ENCODE measurements at places on chromosomes 1 and 21.
A peak's percentile ranks its signal among the peaks of the same experiment; 100 is the strongest.

- DNase-seq: no peak
These were observed 154.0 kb downstream of the RHOU start for GRCh38 chr1:228889289-228889688.

DNA sequence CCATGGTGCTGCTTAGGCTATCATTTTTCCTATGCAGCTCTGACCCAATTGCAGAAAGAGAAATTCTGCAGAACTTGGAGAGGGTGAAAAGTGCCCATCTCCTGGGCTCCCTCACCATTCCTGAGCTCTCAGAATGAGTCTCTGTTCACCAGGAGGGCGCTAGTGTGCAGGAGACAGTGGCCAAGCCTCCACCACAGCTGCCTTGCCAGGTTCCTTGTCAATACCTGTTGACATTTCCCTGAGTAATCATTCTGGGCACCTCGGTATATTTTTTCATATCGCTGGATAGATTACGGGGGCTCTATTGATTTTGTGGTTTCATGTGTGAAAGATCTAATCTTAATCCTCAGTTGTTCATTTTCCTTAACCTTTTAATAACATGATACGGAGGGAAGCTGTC is 13.0 kb upstream of the C8B start:
- DNase-seq: no peak

- DNase-seq: no peak
These were observed 439.3 kb downstream of the NEGR1 start for GRCh38 chr1:71843012-71843411.

- no peak for DNase-seq
These were observed 269.7 kb downstream of the DYRK1A start for GRCh38 chr21:37636152-37636860.

- no peak for DNase-seq
These were observed 44.6 kb upstream of the LYST start for GRCh38 chr1:235911300-235911662.

DNA sequence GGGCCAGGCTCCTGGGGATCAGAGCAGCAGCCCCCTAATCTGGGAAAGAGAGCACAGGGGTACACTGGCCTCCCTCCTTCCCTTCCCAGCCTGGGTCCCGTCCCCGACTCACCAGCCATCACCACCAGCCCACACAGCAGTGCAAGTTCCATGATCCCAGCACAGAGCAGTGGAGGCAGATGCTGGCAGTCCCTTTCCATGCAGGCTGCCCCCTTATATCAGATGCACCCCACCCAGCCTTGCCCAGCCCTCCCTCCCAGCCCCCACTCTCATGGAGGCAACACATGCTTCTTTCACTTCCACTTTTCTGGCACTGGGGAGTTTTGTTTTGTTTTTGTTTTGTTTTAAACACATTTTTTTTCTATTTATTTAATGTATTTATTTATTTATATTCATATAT is at the start of gene PLA2G2D:
TSS of gene PLA2G2D (minus strand) at position 190 of the 400 bp plus-strand sequence. CDS start at position 152, 38 bp downstream.
- no peak for DNase-seq

- no peak for DNase-seq
These were observed 1.3 kb downstream of the ARHGAP29 start for GRCh38 chr1:94236013-94236491.

DNA sequence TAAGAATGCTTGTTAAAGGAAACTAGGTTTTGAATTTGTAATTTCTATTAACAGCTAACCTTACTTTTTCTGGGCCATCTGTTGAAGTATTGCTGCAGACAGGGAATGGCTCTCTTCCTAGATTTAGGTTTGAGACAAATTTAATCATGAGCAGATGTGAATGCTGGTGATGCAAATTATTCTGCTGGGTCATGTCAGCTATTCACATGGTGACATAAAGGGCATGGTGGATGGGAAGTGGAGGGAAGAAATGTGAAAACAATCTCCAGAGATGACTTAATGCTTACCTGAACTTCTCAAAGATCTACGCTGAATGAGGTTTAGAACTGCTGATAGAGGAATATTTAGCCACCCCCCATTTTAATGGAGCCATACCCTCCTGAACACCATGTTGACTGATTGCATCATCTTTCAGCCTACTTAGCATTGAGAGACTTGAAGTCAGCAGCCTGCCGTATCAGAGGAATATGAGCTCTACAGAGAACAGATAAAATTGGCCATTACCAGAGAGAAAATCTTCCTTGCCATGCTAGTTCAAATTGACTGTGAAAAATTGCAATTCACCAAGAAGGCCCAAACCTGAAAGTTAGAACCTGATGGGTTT is 138.8 kb downstream of the HHAT start:
- no peak for DNase-seq

DNA sequence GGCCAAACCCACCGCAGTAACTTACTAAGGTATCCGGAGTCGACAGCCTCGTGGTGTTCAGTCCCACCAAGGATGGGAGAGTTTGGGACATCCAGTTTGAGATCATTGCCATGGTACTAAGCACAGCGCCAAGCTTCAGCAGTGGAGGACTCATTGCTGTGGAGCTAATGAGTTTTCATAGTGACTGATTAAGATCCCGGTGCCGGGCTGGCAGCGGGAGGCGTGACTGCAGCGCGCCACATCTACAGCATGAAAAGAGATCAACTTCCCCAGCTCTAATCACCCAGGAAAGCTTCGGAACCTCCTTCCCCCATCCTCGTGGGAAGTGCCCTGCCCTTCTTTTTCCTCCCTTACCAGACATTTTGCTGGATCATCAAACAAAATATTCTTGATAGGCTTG is 149.9 kb downstream of the OLFM3 start:
- no peak for DNase-seq

- DNase-seq: peak; percentile 98
These were observed 31.1 kb upstream of the POFUT2 start for GRCh38 chr21:45318556-45319404.

DNA sequence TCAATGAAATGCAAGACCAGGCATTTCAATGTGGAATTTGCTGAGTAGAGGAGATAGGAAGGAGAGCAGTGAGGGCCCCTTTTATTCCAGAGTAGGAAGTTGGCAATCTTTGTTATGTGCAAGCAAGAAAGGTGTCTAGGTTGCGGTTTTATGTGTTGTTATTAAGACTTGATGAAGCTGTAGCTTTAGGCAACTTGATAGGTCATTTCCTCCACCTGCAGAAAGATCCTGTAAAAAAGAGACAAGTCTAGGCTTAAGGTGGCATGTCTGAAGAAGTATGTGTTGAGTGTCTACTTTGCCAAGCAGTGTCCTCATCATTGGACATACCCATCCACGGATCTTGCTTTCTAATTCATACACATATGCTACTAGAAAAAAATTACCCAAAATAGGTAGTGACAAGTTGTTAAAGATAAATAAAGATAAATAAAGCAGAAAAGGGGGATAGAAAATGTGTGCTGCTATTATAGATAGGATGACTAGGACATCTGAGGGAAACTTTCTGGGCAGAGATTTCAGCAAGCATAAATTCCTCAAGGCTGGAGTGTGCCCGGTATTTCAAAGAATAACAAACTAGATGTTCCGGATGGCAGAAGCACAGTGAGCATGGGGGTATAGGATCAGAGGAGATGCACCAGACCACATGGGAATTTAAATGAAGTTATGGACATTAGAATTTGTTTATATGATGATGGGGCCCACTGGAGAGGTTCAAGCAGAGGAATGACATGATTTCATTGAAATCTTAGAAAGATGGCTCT is 335.0 kb downstream of the TGFB2 start:
- no peak for DNase-seq

GRCh38 chr1:231248778-231249177 is 7.8 kb downstream of the GNPAT start:
- DNase-seq: no peak

- no peak for DNase-seq
These were observed 51.0 kb downstream of the SGIP1 start for GRCh38 chr1:66585002-66585401.

GRCh38 chr1:109133815-109134214 is 19.9 kb downstream of the ELAPOR1 start:
- no peak for DNase-seq

DNA sequence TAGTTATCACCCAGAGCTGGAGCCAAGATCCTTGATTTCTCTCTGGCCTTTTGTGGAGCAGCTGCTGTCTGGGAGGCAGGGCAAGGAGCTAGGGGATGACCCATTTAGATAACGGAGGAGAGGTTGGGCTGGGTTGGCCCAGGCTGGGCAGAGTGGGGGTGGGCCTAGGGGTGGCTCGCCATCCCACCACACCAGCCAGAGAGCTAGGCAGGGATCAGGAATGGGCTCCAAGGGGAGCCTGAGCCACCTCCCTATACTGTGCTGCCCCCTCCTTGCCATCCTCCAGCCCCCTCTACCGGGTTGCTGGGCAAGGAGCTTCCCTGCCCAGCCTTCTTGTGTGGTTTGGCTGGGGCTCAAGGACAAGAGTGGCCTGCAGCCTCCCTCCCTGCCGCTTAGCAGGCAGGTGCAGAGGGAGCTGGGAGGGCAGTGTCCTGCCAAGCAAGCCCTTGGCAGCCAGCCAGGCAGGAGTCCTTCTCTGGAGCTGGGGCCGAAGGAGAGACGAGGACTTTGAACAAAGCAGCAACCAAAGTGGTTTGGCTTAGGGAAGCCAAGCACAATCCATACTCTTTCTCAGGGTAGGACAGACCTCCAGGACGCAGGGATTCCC is 4.1 kb downstream of the NUAK2 start:
- DNase-seq: peak; percentile 54

GRCh38 chr1:41810446-41810845 is 108.3 kb downstream of the HIVEP3 start:
- peak; percentile 35 for DNase-seq

DNA sequence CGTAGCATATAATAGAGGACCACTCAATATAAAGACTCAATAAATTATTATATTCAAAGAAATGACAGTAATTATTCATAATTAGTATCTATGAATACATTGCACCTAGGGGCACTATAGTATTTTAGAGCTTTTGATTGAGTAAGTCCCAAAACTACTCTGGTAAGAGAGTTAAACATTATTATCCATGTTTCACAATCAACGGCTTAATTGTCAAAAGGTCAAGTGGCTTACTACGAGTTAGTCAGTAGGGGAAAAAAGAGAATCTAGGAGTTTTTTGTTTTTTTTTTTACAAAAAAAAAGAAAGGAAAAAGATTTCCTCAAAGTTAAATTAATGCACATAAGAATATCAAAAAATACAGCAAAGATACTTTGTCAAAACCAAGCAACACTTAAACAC is 20.4 kb upstream of the LAMC1 start:
- DNase-seq: no peak

DNA sequence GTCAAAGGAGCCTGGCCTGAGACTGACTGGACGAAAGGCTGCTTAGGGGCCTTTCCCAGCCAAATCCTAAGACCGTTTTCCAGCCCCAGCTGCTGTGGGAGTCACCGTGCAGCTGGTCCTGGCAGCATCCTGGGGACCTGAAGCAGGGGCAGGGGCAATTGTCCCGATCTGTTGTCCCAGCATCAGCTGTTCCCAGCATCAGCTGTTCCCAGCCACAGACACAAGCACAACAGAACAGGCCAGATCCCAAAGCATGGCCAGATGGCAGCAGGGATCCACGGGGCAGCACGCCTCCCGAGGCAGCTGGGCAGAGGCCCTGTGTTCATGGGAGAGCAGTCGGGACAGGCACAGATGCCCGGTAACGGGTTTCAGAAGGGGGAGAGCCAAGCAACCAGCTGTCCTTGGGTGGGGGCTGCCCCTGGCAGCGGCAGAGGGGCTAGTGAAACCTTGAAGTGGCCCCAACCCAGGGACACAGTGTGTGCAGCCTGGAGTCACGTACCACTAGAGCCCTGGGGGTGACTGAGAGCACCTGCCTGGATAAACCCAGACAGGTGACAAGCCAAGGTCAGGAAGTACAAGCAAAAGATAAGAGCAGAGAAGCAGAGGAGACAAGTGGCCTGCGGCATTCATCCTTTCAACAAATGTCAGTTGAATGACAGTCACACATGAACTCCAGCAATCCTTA is 13.3 kb downstream of the CELA2B start:
- no peak for DNase-seq

GRCh38 chr1:9207715-9208114 is 26.9 kb upstream of the H6PD start:
- DNase-seq: no peak

DNA sequence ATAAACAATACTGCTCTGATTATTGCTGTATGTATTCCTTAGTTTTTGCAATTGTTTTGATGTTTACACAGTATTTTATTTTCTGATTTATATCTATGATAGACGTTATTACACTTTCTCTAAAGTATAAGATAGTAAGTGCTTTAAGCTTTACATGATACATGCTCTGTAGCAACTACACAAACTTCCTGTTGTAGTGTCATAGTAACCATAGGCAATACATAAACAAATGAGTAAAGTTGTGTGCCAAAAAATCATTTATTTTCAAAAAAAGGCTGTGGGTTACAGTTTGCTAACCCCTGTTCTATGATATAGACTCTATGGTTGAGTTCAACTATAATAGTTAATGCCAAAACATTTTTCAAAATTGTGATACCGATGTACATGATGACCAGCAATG is 1156.4 kb downstream of the AMY1C start:
- DNase-seq: no peak

DNA sequence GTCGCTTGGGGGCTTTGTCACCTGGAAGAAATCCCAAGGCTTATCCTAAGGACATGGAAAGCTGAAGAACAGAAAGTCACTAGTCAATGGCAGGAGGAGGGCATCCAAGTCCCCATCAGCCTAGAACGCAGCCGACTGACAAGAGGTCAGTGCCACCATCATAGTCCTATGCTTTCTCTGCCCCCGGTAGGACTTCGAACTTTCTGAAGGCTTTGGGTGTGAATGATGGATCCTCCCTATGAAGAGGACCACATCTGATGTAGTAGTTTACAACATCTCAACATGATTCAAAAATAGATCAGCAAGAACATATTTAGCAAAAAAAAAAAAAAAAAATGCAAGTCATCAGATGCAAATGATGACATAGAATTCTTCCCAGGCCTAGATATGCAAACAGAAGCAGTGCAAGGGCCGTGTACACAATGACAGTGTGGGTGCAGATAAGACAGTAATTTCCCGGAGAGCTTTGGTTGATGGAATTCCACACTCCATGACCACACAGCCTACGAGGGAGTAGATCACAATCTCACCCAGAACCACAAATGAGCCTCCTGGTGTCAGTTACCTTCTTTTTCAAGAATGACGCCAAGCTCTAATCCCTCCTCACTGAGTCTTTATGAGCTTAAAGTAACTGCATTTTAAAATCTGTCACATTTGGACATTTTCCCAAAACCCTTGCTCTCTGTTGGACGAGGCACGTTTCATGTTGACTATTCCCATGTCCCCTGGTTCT is 88.2 kb downstream of the PSMG1 start:
- no peak for DNase-seq

DNA sequence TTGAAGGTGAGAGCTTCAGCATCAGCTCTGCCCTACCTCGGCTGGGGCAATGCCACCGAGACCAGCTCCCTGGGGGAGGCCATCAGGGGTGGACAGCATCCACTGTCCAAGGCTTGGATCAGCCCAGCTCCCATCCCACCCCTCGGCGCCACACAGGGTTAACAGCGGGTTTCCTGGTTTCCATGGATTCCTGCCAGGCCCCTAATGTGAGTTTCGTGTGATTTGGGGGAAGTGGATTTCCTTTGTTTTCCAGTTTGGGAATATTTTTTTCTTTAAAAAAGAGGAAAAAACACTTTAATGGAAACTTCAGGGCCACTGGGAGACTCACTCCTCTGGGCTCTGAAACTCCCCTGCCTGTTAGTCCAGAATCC is 34.3 kb downstream of the CASZ1 start:
- no peak for DNase-seq

GRCh38 chr1:100292711-100293110 is 26.7 kb downstream of the RTCA start:
- no peak for DNase-seq

GRCh38 chr1:165109013-165109412 is 247.5 kb downstream of the LMX1A start:
- DNase-seq: no peak

Measured in H54 (cell line).